ENCODE measurements at places on chromosomes 16 and 17. TPM values are rescaled to one million over a fixed set of nuclear protein-coding genes. Genes with fewer than 3 reads are reported as not detected.

GRCh38 chr16:66903544-66904427, 14.9 kb downstream of the CDH16 start:
- DNase-seq: no peak

DNA sequence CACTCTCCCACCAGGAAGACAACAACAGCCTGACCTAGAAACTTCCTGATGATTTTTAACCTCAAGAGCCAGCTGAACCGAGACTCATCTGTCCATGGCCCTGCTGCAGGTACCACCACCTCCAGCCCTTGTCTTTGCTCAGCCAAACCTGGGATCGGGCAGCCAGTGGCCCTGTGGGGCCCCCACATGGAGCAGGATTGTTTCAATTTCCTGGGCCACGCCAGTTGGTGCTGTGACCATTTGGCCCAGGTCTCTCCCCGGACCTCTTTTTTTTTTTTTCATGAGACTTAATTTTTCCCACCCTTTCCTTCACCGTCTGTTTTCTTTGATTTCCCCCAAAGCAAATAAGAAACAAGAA, 8.3 kb upstream of the HOXB2 start:
- no peak for DNase-seq

GRCh38 chr17:2455956-2456355, 55.1 kb upstream of the MNT start:
- no peak for DNase-seq

- DNase-seq: no peak
These were observed 93.4 kb upstream of the CCL2 start for GRCh38 chr17:34161690-34162089.

DNA sequence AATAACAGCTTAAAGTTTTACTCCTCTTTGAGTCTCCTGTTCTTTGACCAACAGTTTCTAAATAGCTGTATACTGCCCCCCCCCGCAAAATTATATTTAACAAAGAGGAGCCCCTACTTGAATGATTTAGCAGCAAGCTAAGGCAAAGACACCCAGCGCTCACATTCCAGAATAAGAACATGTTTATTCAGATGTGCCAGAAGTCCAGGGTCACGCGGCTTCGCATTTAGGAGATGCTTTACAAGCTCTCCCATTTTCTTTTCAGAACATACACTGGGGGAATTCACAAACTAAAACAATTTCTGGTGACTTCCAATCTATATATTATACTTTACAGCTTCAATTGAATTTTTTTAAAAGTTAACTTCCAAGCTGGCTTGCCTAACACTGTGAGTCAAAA, 5.3 kb downstream of the PLD6 start:
- no peak for DNase-seq

DNA sequence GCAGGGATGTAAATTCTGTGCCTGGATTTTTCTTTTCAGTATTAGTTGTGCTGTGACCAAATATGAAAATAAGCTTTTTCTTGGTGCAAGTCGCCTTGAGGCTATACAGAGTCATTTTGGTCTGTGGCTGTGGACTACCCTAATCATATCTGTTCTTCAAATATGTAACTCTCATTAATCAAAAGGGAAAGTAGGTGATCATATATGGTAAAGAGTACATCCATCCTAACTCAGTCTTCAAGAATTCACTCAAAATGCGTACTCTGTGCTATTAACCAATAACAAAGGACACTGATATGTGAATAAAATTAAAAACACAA, 2.6 kb downstream of the CPD start:
- no peak for DNase-seq

- no peak for DNase-seq
These were observed 44.3 kb downstream of the XYLT1 start for GRCh38 chr16:17426451-17426850.

- no peak for DNase-seq
These were observed 13.6 kb downstream of the UBFD1 start for GRCh38 chr16:23570992-23571632.

- DNase-seq: no peak
These were observed 172.5 kb downstream of the COPRS start for GRCh38 chr17:31686495-31686894.

DNA sequence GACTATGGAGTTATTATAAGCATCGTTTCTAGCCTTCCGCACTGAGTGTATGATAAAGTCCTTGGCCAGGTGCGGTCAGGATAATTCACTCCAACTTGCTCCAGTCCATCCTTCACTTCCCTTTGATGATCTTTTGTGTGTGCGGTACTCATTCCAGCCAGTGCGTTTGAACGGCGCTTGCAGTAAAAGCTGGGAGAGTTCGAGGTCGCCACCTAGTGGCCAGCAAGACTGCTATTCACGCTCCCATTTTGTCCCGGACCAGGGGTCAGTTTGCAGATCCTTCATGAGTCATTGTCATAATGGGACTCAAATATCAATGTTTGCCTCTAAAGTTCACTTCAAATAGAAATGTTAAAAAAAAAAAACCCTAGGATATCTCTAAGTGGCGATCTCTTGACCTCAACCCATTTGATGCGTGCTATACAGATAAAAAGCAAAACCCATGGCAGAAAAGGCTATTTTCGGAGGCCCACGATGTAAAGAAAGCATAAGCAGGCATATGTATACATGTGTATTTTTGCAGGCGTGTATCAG, 417.1 kb downstream of the TMEM114 start:
- peak; percentile 23 for DNase-seq

GRCh38 chr17:32356378-32356743, 6.4 kb downstream of the ZNF207 start:
- DNase-seq: no peak

DNA sequence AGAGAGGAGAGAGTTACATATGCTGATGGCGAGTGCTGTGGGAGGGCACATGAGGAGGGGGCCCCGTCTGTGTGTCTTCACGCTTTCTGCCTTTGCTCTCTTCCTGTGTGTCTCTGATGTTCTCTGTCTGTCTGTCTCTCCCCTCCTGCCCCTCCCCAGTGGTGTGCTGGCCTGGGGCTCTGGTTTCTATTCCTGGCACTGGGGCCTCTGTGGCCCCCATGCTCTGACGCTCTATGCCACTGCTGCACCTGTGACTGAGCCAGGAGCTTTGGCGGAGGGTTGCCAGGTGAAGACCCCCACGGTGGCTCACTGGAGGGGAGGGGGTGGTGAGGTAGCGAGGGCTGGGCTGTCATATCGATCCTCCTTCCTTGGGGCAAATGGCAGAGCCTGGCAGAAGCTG, 24.6 kb upstream of the BRD7 start:
- no peak for DNase-seq

The MILR1 gene
- polyA plus RNA-seq: 3.6 TPM

The SBK1 gene
- polyA plus RNA-seq: 15.1 TPM

The ITGAX gene
- 1.1 TPM for polyA plus RNA-seq

The IL34 gene
- polyA plus RNA-seq: 1.1 TPM

The NAE1 gene
- 62.4 TPM for polyA plus RNA-seq

The KRT25 gene
- polyA plus RNA-seq: not detected

The CACNG1 gene
- polyA plus RNA-seq: not detected

The TSPOAP1 gene
- 76.5 TPM for polyA plus RNA-seq

The UMOD gene
- polyA plus RNA-seq: 223 TPM

The RAC3 gene
- polyA plus RNA-seq: 14.1 TPM

The PRAC2 gene
- not detected for polyA plus RNA-seq

The TOP2A gene
- 179 TPM for polyA plus RNA-seq

All from left renal pelvis (tissue), 4 donors.